ENCODE measurements at places on chromosomes 2 and 18.

- no peak for DNase-seq
These were observed 5.3 kb upstream of the IL18R1 start for GRCh38 chr2:102350137-102350793.

GRCh38 chr2:96811917-96812316 is 4.2 kb upstream of the CNNM3 start:
- DNase-seq = no peak

DNA sequence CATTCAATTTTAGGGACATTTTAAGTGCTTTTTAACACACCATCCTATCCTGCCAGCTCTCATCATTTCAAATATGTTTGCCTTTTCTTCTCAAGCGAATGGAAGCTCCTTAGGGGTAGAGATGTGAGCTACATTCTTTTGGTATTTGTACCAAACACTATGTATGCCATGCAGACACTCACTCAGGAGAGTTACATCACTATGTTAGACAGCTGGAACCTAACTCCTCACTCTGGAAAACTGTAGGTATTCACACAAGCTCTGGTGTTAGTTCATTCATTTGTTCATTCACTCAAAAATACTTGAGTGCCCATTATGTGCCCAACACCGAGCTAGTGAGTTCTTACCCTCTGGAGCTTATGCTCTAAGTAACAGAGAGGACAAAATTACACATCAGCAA is 26.4 kb upstream of the RNU4ATAC start:
- no peak for DNase-seq

DNA sequence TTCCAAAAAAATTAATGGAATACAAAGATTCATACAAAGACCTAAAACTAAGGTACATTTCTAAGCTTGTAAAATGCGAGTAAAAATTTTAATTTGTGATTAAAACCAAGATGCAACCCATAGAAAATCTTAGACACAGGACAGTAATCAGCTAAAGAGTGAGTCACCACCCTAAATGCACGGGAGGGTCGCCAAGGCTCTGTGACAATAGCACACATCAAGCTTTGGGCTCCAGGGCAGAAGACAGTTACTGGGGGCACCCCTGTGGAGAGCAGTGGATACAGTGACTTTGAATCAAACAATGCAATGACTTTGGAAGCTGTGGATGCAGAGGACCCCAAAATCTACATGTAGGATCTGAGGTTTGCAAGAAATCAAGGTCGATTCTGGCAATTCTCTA is 7.5 kb downstream of the FLACC1 start:
- DNase-seq = no peak

- no peak for DNase-seq
These were observed 325.3 kb upstream of the RND3 start for GRCh38 chr2:150812664-150813367.

DNA sequence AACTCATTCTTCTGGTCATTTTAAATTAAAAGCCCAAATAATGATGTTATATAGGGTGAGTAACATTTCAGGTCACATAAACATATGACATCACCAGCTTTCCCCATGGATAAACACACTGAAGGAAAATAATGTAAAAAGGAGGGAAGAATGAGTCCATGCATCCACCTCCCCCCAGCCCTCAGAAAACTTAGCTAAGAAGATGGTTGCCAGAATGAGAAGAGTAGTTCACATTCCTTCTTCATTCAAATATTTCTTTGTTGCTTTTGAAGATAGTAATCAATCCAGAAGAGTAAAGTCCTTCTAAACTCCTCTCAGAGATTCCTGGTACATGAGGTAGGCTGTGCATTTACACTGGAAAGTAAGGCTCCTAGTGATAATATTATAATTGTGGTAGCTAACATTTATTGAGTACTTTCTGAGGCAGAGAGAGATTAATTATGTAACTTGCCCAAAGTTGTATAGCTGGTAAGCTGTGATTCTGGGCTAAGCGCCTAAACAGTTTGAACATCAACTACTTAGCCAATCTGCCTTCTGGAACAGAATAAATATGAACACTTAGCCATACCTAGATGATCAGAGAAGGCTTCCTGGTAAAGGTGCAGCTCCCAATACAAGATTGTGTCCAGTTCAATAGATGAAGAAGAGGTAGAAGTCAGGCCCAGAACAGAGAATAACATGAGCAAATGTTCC is 256.7 kb upstream of the FN1 start:
- no peak for DNase-seq

GRCh38 chr2:68741805-68742306 is 7.2 kb downstream of the ARHGAP25 start:
- no peak for DNase-seq

GRCh38 chr2:167651406-167652151 is 595.8 kb downstream of the STK39 start:
- peak; percentile 10 for DNase-seq

- DNase-seq = no peak
These were observed 27.9 kb downstream of the IL37 start for GRCh38 chr2:112938904-112939303.

DNA sequence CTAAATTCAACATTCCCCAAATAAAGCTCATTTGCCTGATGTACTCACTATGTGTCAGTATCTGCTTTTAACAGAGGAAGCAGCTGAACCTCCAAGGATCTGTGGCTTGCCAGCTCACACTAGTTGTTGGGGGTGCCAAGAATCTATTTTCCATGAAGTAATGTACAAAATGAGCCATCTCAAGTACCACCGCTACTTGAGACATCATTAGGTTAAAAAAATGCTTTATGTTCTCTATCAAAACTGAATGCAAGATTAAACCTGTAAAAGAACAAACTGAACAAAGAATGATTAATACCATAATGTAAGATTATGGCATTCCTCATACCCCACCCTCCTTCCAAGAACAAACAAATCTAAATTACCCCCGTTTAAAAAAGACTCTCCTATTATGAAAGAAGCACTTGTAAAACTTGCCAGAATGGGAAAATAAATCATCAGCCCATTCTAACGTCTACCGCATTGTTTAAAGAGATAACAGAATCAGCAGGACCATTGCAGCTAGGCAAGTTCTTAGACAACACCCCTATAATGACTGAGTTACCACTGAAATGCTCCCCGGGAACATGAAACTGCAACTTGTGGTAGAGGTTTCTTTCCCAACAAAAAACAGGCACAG is 471.6 kb downstream of the DLGAP1 start:
- DNase-seq = no peak

- no peak for DNase-seq
These were observed 216.9 kb downstream of the MYO3B start for GRCh38 chr2:170394641-170395387.

- no peak for DNase-seq
These were observed 1187.2 kb upstream of the CRIM1 start for GRCh38 chr2:35168351-35168750.

- peak; percentile 66 for DNase-seq
These were observed 24.4 kb downstream of the ZNF892 start for GRCh38 chr2:95231723-95232122.

DNA sequence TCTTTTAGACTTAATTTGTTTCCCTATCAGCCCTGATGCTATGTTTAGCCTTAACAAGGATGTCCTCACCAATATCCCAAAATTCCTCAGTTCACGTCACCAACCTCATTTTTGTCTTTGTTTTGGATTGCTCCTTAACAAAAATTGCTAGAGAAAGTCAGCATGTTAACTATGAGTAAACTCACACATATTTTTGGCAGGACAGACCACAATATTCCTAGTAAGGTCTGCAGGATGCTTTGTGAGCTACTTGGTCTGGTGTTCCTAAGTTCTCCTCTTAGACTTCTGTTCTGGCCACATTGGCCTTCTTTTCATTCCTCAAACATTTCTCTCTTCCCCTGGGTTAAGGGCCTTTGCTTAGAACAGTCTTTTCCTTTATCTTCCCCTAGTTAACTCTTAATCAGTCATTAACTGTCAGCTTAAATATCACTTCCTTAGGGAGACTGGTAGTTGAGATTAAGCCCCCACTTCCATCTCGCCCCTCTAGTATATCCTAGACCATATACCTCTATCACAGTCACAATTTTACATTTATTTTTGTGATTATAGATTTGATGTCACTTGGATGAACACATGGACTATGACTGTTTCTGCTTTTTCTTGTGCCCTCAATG is 116.2 kb downstream of the ADCYAP1 start:
- DNase-seq = no peak

DNA sequence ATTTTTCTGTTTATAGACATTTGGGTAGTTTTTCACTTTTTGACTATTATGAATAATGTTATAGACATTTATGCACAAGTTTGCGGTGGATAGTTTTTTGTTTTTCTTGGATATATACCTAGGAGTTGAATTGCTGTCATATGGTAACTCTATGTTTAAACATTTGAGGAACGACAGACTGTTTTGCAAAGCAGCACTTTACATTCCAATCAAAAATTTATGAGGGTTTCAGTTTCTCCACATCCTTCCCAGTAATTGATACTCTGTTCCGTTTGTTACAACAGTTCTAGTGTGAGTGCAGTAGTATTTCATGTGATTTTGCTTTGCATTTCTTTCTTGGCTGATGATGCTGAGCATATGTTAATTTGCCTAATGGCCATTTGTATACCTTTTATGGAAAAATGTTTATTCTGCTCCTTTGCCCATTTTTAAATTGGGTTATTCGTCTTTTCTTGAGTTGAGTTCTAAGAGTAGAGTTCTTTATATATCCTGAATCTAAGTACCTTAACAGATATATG is 617.3 kb upstream of the LRATD1 start:
- DNase-seq = no peak

DNA sequence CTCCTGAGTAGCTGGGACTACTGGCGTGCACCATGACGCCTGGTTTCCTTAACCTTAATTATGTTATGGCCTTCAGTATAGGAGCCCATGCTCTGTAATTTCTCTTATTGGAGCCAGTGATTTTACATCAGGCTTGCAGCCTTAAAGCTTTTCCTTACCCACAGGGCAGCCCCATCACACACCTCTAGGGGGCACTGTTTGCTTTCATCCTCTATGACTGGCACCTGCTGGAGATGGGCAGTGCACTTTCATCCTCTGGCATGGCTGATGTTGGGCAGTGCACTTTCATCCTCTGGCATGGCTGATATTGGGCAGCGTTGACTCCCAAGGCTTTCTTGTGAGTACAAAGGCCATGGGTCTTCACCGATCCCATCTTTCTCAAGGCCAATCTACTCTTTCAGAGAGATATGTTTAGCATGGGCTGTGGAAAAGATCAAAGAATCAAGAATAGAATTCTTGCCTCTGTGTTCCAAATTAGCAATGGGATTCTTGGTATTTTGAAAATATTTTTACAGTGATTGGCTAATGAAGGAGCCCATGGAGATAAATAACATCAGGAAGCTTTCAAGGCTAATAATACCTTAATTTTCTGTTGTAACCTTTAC is 80.7 kb upstream of the MEX3C start:
- peak; percentile 26 for DNase-seq

DNA sequence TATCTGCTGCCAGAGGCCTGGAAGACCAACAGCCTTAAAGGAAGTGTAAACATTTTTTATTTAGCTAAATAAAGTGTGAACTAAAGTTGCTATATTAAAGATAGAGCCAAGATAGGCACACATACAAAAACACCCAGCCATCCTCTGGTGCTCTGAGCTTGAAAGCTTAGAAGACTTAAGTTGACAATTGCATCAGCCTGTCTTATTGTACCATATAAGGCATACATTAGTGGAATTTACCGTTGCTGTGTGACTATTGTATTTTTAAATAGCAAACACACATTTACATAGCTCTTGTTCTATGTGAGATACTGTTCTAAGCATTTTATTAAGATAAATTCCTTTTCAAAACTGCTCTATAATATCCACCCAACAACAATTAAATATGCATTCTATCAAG is 736.6 kb upstream of the ZEB2 start:
- DNase-seq = no peak

- DNase-seq = no peak
These were observed 167.1 kb upstream of the FN1 start for GRCh38 chr2:215602997-215603396.

GRCh38 chr2:120985174-120985996 is 249.7 kb downstream of the GLI2 start:
- no peak for DNase-seq

GRCh38 chr18:76401498-76401897 is 93.5 kb downstream of the ZNF516 start:
- DNase-seq = no peak

DNA sequence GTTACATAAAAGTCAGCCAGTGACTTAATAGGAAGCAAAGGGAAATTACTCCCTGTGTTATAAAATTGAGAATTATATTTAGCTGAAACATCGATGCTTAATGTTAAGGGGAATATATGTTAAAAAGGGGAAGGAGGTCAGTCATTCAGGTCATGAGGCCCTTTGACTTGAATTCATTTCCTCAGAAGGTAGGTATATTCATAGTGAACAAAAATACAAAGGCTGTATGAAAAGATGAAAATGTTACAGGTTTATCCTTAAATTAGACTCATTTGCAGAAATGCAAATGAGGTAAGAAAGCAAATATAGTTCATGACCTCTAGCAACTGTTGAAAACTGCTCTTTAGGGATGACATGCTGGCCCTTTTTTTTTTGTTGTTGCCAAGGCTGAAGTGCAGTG is 20.8 kb downstream of the MSH6 start:
- DNase-seq = no peak

GRCh38 chr2:37084797-37085196 is 479 bp downstream of the GPATCH11 start:
- no peak for DNase-seq

DNA sequence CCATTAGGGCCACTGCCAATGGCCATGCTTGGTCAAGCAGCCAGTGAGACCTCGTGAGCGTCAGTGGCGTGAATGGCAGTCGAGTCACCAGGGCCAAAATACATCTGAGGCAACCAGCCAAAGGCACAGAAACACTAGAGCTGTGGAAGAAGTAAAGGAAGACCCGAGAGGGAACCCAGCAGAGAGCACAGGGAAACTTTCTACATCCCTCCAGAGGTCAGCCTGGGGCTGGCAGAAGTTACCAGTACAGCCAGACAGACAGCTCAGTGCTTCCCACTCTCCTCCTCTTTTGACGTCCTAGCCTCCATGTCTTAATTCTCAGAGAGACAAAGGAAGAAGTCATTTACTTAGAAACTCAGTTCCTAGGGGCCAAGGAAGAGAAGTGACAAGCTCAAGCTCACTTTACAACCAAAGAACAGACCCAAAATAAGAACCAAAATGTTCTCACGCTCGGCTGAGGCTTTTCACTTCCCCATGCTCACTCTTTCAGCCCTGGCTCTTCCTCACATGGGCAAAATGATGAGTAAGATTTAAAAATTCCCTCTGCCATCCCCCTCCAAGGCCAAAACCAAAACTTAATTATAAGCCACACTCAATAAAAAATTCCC is 8.7 kb downstream of the CYRIA start:
- no peak for DNase-seq

- DNase-seq = no peak
These were observed 59.8 kb downstream of the MOGAT1 start for GRCh38 chr2:222731201-222731621.

GRCh38 chr2:88464153-88464552 is 11.7 kb upstream of the FOXI3 start:
- DNase-seq = no peak

- DNase-seq = no peak
These were observed 84.9 kb downstream of the DGKD start for GRCh38 chr2:233439191-233439590.

DNA sequence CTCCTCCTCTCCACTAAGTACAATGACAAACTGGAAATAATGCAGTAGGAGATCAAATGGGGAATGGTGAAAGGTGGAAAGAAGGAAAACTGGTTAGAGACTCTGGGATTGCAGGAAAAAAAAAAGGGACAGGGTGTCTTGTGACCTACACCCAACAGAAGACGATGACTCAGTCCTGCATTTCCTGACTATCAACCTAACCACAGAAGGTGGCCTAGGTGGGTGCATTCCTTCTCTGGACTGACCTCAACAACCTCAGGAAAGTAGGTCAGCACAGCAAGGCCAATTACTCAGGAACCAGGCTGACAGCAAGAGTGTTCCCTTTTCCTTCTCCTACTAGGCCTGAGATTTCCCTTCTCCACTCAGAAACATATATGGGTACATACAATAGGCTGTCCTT is 1386.4 kb upstream of the ZEB2 start:
- no peak for DNase-seq

Measured in HuH-7 (cell line).